Gastrocnemius medialis (tissue), 4 donors: ENCODE measurements at places on chromosomes 7 and 10. TPM values are rescaled to one million over a fixed set of nuclear protein-coding genes. Genes with fewer than 3 reads are reported as not detected.

- no peak for DNase-seq
Measured at GRCh38 chr7:157829491-157829890, 492.7 kb downstream of the DNAJB6 start.

GRCh38 chr7:45984386-45985295 lies 63.6 kb upstream of the IGFBP3 start:
- no peak for DNase-seq

Gene GNAT3
- not detected for total RNA-seq

Gene SUV39H2
- 7.4 TPM for total RNA-seq

DNA sequence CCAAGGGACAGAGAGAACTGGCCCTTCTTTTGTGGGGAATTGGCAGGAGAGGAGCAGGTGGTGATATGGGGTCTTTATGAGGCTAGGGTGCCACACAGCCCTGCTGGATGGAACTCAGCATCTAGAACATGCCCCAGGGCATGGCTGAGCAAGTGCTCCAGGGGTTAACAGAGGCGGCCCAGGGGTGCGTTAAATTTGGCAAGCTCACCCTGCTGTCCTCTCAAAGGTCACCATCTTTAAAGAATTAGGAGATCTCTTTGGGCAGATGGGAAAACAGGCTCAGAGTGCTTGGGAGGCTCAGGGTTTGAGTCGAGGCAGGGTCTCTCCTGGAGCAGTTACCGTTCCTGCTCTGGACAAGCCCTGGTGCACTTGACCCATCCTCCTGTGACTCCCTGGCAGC lies 21.4 kb upstream of the UNC5B start:
- no peak for DNase-seq

DNA sequence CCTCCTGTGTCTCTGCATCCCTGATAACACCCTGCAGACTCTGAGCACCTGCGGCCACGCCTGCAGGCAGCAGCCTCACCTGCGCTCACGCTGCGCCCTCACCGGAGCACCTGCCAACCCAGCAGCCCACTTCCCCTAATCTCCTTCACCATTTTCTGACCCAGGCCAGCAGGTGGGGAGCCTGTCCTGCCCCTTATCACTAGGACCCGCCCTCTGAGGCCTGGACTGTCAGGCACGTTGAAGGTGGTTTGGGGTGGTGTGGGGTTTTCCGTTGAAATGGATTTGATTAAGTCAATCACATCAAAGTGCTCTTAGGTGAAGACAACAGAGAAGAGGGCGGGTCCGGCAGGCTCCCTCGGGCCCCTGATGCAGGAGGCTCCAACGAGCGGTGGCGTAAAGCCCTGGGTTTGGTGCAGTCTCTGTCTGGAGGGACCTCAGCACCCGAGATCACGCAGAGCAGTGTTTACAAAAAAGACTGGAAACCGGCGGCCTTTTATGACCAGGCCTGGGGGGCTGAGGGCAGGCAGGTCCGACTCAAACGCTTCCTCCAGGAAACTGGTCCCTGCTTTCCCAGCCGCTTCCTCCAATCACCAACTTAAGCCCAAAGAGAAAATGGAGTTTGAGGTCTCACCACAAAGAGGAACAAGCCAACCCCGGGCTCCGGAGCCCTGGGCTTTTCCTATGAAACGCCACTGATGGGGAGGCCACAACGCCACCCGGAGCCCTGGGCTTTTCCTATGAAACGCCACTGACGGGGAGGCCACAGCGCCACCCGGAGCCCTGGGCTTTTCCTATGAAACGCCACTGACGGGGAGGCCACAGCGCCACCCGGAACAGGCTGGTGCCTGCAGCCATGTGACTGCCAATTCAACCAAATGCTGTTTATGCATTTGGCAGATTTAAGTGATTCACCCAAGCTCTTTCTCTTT lies 45.5 kb downstream of the DPYSL4 start:
- DNase-seq = peak; percentile 14

- DNase-seq = no peak
Measured at GRCh38 chr10:8359467-8359866, 305.0 kb downstream of the GATA3 start.
